ENCODE measurements at places on chromosomes 7 and 10. TPM values are rescaled to one million over a fixed set of nuclear protein-coding genes. Genes with fewer than 3 reads are reported as not detected.

Gene ANKRD30A
- not detected for total RNA-seq

DNA sequence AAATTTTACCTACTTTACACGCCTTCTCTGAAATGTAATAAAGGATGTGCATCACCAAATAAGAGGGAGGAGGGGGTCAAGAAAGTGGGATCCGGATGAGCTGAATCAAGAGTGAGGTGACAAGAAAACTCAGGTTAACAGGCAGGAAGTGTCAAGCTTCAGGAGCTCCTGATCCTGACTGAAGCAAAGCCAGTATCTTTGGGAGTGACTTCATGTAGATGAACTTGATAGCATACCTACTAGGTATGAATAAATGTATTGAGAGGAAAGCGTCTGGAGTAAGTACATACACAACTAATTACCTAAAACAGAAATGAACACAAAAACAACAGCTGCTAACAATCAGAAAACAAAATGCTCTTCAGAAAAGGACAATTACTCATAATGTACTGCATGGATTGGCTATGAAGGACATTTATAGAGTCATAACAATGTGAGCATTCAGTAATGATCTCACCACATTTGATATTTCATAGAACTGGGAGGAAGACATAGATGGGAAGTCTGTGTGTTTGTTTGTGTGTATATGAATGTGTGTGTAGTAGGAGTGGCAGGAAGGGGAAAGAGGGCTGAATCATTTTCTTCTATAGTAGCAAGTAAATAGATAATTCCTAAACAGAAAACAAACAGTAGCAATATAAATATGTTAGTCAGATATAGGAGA is 29.4 kb downstream of the PRKG1 start:
- no peak for DNase-seq

- no peak for DNase-seq
These were observed 18.9 kb downstream of the SGMS1 start for GRCh38 chr10:50604809-50605208.

DNA sequence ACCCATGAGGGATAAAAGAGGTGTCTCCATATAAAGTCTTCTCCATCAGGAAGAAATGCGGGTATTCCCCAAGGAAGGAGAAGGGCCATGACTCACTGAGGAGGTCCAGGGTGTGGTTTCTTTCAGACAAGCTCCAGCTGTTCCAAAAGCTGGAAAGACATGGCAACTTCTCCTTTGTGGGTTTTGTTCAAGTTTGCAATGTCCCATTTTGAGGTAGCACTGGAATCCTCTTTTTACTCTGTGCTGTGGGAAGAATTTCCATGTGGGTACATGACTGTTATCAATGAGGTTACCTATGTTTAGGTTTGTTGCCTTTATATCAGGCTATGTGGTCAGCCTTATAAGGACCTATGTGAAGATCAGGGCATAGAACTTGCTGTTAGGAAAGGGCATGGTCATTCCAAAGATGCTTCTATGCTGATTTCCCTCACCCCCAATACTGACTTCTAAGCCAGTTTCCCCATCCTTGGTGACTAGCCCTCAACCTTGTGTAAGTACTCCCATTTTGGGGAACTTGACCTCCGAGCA is 697.5 kb downstream of the INHBA start:
- DNase-seq: peak; percentile 40

Gene CRYGN
- not detected for total RNA-seq

DNA sequence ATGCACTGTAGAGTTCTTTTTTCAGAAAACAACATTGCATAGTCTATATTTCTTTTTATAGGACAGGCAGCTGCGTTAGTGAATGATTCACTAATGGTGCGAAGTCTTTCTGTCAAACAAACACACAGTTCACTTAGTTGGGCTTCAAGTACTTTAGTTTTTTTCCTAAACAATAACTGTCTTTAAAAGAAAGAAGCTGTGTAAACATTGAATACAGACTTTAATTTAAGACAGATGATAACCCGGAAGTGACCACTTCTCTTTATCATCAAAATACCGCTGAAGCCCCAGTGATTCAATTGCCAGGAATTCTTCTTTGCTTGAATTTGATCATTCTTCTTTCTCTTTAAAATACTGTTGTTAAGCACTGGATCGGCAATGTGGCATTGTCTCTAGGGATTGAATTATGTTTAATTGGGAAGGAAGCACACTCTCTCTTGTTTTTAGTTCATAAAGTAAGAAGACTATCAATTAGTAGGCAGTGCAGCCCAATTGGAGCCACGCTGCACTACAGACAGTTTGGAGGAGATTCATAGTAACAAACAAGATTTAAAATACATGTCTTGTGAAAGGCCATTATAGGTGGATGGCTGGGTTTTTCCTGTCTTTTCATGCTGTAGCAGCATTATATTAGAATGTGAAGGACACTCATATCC is 30.4 kb downstream of the CNTNAP2 start:
- no peak for DNase-seq

- no peak for DNase-seq
These were observed 62.3 kb upstream of the AHR start for GRCh38 chr7:17236171-17236570.

DNA sequence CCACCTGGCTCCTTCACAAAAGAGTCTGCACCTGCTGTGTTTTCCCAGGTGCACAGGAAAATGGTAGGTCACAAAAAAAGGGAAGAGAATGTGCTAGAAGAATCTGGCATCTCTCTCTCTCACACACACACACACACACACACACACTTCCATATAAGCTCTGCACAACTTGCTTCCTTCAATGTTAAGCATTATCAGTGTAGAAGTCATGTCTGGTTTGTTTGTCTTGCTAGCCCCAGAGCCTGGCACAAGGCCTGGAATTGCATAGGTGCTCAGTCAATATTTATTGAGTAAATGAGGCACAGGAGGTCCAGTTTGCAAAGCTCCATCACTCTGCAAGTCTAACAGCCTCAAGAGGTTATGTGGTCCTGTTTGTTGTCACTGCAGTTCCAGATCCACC is 867.3 kb upstream of the AUTS2 start:
- no peak for DNase-seq

Gene SPACDR
- not detected for total RNA-seq

Gene PDE1C
- 127 TPM for total RNA-seq

DNA sequence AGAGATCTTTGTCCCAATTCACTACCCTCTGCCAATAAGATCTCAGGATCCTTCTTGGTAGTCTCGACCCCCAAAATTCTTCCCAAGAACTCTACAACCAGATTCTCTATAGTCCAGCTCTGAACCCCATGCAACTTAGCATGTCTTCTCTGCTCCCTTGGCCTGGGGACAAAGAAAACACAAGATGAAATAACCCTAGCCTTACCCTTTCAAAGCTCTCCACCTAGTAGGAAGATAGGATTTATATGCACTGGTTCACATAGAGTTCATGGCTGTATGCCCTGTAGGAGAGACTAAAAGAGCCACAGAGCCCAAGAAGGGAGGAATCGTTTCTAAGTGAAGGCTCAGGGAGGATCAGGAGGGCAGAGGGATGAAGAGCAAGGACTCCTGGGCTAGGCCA is 96.1 kb downstream of the PPP1R3C start:
- no peak for DNase-seq

- no peak for DNase-seq
These were observed 44.0 kb downstream of the ADK start for GRCh38 chr10:74194999-74195398.

- peak; percentile 68 for DNase-seq
These were observed 86.3 kb downstream of the RNF216 start for GRCh38 chr7:5694912-5695726.

Gene PPP1R17
- not detected for total RNA-seq

GRCh38 chr10:90779548-90779947 is 78.3 kb downstream of the HTR7 start:
- no peak for DNase-seq

Gene CALD1
- total RNA-seq: 130 TPM

Gene NDUFB8
- total RNA-seq: 412 TPM

- no peak for DNase-seq
These were observed 95.8 kb downstream of the CACNA2D1 start for GRCh38 chr7:82347808-82348207.

Gene MACC1
- total RNA-seq: not detected

DNA sequence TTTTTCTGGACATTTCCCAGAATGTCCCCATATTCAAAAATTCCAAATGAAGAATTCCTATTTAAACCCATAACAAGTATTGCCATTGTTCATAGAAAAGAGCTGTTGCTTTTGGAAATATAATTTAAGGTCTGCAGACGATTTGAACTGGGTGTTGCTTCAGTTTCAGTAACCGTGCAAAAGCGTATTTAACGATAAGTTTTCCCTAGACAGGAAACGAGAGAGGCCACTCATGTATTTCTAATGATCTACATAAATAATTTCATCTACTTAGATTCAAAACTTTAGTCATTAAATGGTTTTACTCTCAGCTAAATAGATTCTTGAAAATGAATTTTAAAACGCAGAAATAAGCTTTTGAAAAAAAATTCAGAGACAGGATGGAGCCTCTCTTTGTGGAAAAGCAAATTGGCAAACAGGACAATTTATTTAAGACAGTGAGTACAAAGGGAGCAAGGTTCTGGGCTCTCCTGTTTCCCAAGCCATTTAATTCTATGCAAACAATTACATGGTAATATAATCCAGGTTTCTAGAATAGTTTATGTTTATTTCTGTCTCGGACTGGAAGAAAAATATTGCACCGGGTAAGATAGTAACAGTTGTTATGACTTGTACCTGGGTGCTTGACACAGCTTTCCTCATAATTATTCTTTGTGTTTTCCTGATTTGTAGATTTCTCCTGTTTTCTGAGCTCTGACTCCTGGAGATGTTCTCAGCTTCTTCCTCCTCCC is 263.0 kb downstream of the BAMBI start:
- DNase-seq: no peak

Gene NOC3L
- 11.6 TPM for total RNA-seq

GRCh38 chr10:124903111-124903510 is 38.8 kb upstream of the ZRANB1 start:
- no peak for DNase-seq

Gene FRAT1
- 4.6 TPM for total RNA-seq

- no peak for DNase-seq
These were observed 154.7 kb upstream of the ZMIZ1 start for GRCh38 chr10:78914060-78914378.

DNA sequence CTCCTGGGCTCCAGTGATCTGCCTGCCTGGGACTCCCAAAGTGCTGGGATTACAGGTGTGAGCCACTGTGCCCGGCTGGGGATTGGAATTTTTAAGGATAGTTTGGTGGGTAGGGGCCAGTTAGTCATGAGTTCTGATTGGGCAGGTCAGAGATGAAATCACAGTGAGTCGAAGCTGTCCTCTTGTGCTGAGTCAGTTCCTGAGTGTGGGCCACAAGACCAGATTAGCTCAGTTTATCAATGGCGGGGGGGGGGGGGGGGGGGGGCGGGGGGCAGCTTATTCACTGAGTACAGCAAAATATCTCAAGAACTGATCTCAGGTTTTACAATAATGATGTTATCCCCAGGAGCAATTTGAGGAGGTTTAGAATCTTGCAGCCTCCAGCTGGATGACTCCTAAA is 11.6 kb upstream of the ERCC6 start:
- DNase-seq: no peak

Gene CYP2C18
- total RNA-seq: not detected

- DNase-seq: peak; percentile 10
These were observed 68.0 kb downstream of the MKI67 start for GRCh38 chr10:128058106-128058749.

GRCh38 chr10:96967847-96968246 is 135.7 kb downstream of the LCOR start:
- no peak for DNase-seq

Gene UCMA
- total RNA-seq: not detected

DNA sequence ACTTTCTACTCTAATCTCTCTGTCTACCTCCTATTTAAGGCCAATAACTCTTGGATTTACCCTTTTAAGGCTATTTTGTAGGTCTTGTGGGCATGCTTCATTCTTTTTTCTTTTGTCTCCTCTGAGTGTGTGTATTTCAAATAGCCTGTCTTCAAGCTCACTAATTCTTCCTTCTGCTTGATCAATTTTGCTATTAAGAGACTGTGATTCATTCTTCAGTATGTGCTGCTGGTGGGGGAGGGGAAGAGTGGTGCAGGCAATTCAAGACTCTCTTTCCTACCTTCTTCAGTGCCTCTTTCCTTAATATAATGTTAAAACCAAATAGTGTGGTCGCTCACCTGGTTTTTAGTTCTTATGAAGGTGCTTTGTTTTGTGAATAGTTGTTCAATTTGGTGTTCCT is 20.0 kb downstream of the ABCB1 start:
- DNase-seq: no peak

Gene NODAL
- not detected for total RNA-seq

DNA sequence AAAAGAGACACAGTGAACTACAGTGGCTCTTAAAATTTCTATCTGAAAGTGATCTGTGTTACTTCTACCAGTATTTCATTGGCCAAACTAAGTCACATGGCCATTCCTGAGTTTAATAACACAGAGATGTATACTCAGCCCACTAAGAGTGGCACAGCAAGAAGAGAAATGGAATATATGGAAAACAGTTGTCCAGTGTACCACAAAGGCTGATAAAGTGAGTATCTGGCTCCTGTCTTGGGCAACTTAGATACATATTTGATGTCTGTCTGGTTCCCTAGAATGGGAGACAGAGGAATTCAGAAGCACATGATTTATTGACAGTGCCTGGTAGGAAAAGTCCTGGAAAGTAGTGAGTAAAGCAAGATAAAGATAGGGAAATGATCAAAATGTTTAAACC is 10.1 kb upstream of the PON1 start:
- no peak for DNase-seq
